Amygdala (tissue), 56 donors: ENCODE measurements at places on chromosomes 16 and 17.

- no peak for DNase-seq
These were observed 57.8 kb downstream of the MYH10 start for GRCh38 chr17:8572764-8573163.

GRCh38 chr17:4256952-4257351 lies 6.8 kb downstream of the ANKFY1 start:
- no peak for DNase-seq

GRCh38 chr17:58191241-58191896 lies 1.2 kb upstream of the EPX start:
- no peak for DNase-seq

GRCh38 chr16:56825826-56826225 lies 39.2 kb upstream of the SLC12A3 start:
- no peak for DNase-seq
